ENCODE measurements at places on chromosomes 6 and 20. TPM values are rescaled to one million over a fixed set of nuclear protein-coding genes. Genes with fewer than 3 reads are reported as not detected.

The TOX2 gene
- polyA plus RNA-seq = 3.7 TPM

The HTR1B gene
- polyA plus RNA-seq = 0.38 TPM

The ARMH2 gene
- not detected for polyA plus RNA-seq

The IRF4 gene
- polyA plus RNA-seq = 0.18 TPM

The FIG4 gene
- 25.8 TPM for polyA plus RNA-seq

The AMD1 gene
- 89.2 TPM for polyA plus RNA-seq

DNA sequence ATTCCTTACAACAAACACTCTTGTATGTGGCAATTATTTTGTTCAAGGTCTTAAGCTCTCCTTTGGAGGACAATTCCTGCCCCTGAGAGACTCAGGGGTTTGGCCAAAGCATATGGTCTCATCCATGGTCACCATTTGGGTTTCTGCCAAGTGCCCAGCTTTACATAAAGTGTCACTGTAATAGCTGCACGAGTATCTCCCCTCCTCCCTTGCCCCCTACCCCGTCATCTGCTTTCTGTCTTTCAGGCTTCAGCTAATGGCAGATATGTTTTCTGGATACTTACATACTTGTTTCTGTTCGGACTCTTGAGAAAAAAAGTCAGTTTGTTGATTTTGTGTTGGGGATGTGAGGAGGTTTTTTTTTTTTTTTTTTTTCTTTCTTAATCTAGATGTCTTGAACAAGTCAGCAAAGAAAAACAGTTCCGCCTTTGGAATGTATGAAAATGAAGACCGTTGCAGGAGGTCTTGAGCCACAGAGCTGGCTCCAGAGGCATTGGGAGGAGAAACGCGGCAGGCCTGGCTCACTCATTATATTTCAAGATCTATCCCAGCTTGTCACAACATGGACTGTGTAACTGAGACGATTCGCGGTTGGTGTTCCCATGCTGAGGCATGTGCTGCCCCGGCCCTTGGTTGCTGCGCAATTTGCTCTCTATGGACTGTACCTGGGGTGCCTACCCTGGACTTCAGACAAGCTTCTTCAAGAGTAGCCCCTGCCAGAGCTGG, 32.6 kb upstream of the STX16 start:
- DNase-seq = no peak

- no peak for DNase-seq
Measured at GRCh38 chr20:23920408-23921325, 41.1 kb upstream of the CST5 start.

DNA sequence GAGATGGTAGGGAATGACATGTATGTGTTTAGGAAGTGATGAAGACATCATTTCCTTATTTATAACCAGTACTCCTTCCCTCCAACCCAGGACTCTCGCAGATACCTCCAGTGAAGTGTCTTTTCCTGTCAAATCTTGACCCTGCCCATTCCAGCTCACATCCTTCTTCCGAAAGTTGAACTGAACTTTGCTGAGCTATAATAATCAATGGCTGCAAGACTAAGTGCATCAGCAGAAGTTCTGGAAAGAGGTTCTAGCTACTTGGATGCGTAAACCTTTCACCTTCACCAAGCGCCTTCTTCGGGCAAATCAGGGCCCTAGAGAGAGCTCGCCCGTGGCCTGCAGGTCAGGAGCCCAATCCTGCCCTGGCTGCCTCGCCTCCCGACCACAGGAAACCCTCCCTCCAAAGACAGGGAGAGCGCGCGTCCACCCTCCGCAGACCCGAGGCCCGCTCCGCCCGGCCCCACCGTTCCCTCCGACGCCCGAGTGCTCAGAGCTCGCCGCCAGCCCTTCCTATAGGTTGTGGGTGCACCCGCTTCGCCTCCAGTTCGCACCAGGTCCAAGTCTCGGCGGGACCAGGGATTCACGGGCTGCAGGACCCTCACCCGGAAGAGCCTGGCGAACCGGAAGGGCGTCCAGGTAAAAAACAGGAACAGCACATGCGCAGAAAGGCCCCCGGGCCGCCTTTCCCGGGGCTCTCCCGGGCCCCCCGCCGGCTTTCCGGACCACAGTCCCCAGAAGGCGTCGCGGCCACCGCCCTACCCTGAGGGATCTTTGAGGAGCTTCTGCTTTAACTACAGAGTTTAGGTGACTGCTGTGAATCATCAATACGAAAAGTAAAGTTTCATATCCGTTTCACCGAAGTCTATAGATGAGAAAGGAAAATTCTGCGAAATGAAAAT, at the start of gene ZNF334:
TSS of gene ZNF334 (minus strand) at position 617 of the 902 bp plus-strand sequence. CDS start 1,457 bp downstream, outside the sequence.
- peak; percentile 82 for DNase-seq

- DNase-seq = no peak
Measured at GRCh38 chr6:95802978-95803377, 212.8 kb upstream of the FUT9 start.

- no peak for DNase-seq
Measured at GRCh38 chr6:111591370-111591900, 14.2 kb downstream of the TRAF3IP2 start.

DNA sequence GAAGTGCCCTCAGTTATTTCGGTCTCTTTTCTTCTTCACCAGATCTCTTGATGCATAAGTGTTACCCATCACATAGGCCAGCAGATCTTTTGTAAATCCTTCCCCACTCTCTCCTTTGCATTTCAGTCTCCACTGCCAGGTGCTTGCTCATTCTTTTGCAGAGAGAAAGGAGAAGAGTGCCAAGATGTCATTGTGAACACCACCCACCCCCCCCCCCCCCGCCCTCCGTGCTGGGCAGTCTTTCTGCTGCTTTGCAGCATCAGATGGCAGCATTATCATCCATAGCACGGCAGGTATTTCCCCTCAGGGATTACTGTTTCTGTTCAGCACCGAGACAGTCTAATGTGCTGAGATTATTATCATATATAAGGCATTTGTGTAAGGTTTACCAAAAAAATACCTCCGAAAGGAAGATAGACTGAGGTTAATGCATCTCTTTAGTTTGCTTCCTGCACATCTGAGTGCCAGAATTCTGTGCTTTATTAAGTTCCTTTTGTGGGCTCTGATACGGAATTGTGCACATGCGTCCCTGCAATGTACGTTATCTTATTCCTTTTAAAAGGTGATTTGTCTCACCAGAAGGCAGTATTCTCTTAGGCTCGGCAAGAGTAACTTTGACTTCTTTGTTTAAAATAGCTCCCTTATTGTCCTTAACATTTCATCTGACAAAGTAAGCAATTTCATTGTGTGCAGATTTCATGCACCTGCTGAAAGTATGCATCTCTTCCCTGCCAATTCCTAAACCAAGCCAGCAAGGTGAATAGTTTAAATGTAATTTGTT, 128.8 kb downstream of the PHACTR1 start:
- DNase-seq = no peak

GRCh38 chr20:1313236-1313964, 15.5 kb downstream of the SDCBP2 start:
- peak; percentile 78 for DNase-seq

DNA sequence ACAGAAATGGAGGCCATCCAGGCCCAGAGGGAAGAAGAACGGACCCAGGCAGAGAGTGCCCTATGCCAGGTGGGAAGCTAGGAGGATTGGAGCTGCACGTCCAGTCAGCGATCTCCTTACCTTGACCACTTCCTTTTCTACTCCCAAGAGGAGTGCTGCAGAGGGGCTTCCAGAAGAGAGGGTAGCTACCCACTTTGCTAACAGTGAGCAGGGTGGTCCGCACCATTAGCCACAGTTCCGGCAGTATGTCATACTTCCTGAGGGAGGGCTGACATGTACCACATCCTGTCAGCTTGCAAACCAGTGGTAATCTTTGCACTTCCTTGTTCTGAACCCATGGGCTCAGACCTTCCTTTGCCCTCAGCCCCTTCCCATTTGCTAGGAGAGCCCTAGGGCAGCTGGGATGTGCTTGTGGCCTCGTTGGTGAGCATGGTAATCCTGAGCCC, 35.4 kb downstream of the CEP250 start:
- no peak for DNase-seq

DNA sequence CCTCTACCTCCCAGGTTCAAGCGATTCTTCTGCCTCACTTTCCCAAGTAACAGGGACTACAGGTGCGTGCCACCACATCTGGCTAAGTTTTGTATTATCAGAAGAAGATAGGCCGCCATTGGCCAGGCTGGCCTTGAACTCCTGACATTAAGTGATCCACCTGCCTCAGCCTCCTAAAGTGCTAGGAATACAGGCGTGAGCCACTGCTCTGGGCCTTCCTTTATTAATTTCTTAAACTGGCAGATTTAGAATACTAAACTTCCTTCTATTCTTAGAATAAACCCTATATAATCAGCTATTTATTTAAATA, 86.6 kb downstream of the HFE start:
- no peak for DNase-seq
